GM23248 (cell line): ENCODE measurements at places on chromosomes 7 and 10.

GRCh38 chr10:4255751-4256150 is 470.7 kb upstream of the KLF6 start:
- DNase-seq: no peak

GRCh38 chr10:125067764-125068163 is 92.6 kb downstream of the CTBP2 start:
- no peak for DNase-seq

- DNase-seq: peak; percentile 83
Measured at GRCh38 chr10:130109796-130110245, 809 bp downstream of the C10orf143 start.

GRCh38 chr10:117541909-117542705 is 439 bp upstream of the EMX2 start:
- peak; percentile 99 for DNase-seq

DNA sequence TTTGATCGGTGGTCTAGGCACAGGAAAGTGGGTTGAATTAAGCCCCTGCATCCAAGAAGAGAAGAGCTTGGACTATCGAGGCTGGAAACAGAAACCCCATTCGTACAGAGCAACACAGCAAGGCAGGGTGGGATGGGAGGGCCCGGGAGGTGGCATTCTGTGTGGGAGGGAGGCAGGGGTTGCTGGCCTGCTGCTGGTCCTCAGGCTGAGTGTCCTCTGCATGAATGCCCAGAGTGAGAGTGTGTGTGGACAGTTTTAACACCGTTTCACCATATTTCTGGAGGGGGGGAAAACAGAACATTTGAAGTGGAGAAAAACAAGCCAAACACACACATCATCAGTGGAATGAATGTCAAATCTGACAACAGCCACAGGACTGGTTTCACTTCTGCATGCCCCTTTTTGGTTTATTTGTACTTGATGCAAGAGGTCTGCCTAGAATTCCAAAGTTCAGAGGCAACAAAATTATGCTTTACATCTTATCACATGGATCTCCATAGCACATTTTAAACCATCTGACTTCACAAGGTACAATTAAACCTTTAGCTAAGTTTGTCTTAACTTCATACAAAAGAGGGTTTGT is 11.1 kb upstream of the ENO4 start:
- DNase-seq: no peak

DNA sequence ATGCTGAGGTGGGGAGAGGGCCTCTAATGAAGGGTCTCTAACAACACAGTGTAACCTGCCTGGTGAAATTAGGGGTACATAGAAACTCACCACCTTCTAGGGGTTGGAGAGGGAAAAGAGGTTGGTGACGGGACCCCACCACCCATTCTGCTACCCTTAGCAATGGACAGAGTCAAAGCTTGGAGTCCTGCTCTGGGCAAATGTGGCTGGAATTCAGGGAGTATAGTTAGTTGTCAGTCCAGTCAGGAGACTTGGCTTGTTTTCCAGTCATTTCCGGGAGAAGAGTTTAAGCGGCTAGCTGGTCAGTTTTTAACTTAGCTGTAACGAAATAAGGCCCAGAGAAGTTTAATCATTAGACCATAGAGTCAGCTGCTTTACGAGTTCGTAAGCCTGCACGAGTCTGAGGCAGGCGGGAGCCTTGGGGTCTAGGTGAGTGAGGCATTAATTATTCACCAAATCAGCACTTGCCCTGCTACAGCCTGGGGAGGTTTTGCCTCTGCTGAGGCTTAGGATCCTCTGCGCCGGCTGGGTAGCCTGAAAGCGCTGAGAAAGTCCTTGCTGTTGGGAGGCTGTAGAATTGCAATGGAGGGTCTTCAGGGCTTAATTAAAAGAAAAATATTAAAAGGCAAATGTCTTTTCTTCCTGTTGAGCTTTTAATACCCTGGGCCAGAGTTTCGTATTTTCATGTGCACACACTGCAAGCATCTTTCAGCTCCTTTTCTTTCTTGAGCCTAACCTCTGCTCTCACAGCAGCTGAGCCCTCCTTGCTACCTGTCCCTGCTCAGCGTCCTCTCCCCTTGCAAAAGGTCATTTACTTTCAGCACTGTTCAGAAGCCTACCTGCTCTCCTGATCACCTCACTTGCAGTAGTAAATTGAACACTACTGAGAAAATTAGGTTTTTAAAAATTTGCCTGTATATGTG is 1.5 kb upstream of the LAMB1 start:
- peak; percentile 63 for DNase-seq

GRCh38 chr10:43961523-43962345 is 313.1 kb upstream of the ZNF32 start:
- no peak for DNase-seq

GRCh38 chr7:48042636-48043035 is 7.3 kb downstream of the C7orf57 start:
- DNase-seq: no peak
